Mammary epithelial cell (primary cell): ENCODE measurements at places on chromosomes 16 and 17. TPM values are rescaled to one million over a fixed set of nuclear protein-coding genes. Genes with fewer than 3 reads are reported as not detected.
A peak's percentile ranks its signal among the peaks of the same experiment; 100 is the strongest.

GRCh38 chr17:71793518-71793917, 327.3 kb upstream of the SOX9 start:
- peak; percentile 30 for DNase-seq

- DNase-seq, result no peak
Observed at GRCh38 chr17:44920565-44920940, 5.3 kb upstream of the GFAP start.

GRCh38 chr17:31740611-31741082, 118.4 kb downstream of the COPRS start:
- no peak for DNase-seq

GRCh38 chr17:76515274-76515949, 14.2 kb upstream of the RHBDF2 start:
- peak; percentile 91 for DNase-seq

DNA sequence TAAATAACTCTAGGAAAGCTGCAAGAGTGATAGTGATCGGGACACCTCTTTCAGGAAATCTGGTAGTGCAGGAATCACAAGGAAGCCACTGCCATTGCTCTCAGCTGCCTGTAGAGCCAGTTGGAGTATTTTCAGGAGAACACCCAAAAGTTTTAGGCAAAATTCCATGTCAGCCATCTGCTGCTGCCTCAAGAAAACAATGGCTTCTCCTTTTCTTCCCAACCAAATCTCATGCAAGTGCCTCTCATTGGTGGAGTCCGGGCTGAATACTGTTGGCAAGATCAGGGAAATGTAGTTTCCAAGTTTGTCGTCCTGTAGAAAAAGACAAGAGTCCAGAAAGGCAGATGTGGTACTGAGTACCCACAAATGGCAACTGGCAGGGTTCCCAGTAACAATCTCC, 54.9 kb upstream of the TANC2 start:
- DNase-seq, result no peak

- no peak for DNase-seq
Observed at GRCh38 chr17:19781488-19782458, 33.7 kb upstream of the ALDH3A1 start.

DNA sequence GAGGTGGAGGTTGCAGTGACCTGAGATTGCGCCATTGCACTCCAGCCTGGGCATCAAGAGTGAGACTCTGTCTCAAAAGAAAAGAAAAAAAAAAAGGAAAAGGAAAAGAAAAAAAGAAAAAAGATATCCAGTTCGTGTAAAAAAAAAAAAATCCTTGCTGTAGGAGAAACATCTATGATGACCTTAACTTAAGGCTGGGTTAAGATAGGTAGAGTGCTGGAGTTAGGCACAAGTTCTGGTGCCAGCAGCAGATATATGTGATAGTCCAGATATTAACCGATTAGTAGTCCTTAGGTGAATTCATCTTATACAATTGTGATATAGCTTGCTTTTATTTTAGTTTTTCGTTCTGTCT, 17.2 kb downstream of the PSMD11 start:
- no peak for DNase-seq

GRCh38 chr17:38533866-38534497, 71.8 kb downstream of the SRCIN1 start:
- no peak for DNase-seq

GRCh38 chr17:10743316-10744009, 13.6 kb upstream of the TMEM220 start:
- no peak for DNase-seq

GRCh38 chr16:50574745-50575136, 26.5 kb downstream of the NKD1 start:
- DNase-seq, result no peak

Gene MT1H
- total RNA-seq, result not detected in 2 replicates

Gene NUP88
- 71.4 and 92.5 TPM in 2 replicates for total RNA-seq

Gene TNK1
- total RNA-seq, result 13.3 TPM

Gene ZNF668
- 13.2 TPM for total RNA-seq

Gene FOXK2
- total RNA-seq, result 57.3 TPM
